Fibroblast of skin of left quadriceps (primary cell): ENCODE measurements at places on chromosomes 13 and 19.

DNA sequence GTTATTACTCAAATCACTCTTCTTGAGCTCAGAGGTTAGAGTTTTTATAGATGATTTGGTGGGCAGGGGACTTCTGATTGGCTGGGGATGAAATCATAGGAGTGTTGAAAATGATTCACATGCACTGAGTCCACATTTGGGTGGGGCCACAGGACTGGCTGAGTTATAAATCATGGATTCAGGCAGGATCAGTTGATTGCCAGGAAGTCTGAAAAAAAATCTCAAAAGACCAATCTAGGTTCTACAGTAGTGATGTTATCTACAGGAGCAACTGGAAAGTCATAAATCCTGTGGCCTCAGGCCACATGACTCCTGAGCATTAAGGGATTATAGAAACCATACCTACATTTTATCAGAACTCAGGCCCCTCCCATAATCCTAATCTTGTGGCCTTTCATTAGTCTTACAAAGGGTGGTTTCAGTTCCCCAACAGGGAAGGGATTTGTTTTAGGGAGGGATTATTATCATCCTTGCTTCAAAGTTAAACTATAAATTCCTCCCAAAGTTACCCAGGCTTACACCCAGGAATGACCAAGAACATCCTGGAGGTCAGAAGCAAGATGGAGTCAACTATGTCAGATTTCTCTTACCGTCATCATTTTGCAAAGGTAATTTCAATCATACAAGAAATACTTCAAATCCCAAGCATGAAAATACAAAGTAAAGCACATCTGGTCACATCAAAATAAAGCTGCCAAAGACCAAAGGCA is 5.6 kb upstream of the CCDC70 start:
- no peak for DNase-seq

DNA sequence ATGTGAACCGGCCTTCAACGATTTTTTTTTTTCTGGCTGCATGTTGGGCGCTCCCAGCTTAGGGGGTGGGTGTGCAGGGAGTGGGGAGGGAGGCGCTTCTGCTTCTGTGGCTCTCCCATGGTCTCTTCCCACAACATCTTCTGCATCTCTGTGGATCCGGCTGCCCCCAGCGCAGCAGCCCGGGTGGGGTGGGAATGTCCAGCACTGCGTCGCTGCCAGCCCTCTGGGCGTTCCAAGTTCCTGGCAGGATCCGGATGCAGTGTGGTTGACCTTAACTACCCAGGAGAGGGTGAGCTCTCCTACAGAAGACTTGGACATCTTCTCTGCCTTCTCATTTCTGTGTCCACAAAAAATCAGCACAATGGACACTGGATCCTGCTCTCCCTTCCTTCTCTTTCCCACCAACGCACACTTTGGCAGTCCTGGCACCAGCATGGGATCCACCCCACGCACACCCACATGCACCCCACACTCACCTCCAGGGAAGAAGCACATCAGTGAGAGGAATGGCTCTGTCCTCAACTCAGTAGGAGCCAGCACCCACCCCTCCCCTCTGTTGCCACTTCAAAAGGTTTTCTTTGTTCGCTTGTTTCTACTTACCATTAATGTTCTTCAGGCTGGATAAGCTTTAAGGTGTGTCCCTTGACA is 177.3 kb downstream of the COL4A1 start:
- DNase-seq = no peak

GRCh38 chr13:28379371-28380083 is 115.4 kb downstream of the FLT1 start:
- no peak for DNase-seq

DNA sequence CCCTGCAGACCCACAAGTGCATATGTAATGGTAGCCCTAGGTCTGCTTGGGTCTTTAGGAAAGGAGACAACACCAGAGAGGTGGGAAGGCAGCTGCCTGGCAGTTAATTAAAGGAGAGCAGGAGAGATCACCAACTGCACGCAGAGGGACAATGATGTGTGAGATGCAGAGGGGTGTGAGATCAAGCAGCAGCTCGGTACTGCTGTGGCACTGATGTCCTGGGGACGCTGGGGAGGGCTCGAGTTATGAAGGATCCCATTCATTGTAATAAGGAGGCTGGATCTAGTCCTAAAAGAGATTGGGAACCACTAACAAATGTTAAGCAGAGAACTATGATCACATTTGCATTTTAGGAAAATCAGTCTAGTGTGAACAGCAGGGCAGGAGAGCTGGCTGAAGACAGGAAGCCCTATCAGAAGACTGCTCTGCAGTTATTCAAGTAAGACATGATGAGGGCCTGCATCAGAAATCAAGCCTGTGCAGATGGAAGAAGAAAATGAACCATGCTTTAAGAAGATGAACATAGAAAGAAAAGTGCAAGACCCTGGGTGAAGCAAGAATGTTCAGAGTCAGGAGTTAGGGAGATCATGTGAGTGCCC is 80.4 kb downstream of the DLEU7 start:
- no peak for DNase-seq

GRCh38 chr19:39167461-39168257 is 29.1 kb upstream of the NCCRP1 start:
- no peak for DNase-seq

DNA sequence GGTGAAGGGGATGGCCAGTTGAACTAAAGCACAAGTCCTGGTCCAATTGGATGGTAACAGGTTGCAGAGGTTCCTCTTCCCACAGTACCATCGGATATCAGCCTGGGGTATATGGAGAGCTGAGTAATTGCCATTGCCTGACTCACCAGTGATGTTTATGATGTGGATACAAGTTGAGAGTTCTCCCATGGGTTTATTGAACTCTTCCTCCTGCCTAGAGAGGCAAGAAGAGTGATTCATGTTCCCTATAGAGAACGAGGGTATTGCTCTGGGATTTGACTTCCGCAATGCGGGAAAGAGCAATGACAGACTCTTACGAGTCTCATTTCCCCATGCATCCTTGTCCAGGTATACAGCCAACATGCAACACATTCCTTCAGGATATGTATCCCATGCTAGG is 111.3 kb upstream of the PCDH9 start:
- peak; percentile 4 for DNase-seq

DNA sequence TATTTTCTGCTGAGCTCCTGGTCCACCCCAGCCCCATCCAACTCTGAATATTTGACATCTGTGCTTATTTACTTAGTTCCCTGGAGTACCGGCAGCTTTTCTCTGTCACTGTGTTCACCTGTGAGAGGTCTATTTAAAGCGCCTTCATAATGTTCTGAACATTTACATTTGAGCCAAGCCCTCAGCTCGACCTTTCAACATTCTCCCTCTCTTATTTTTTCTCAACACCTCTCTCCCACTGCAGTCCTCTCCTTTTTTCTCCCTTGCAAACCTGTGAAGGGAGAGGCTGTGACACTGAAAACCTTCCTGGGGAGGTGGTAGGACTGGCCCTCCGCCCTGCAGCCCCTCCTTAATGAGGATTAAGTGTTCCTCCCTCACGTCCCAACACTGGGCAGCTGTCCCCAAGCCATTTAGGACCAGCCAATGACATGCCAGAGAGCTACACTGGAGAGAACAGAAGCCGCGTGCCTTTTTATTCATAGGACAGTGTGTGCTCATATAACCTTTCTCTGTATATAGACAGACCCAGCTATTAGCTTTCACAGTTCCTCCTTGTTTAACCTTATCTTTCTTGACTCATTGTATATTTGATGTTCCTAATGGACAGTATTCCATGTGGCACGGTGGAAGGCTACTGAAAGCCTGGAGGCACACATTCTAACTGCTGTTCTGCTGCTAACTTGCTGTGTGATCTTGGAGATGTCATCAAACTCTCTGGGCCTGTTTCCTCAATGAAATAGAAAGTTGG is 134.8 kb downstream of the NUFIP1 start:
- DNase-seq = no peak

- no peak for DNase-seq
These were observed 1784.6 kb downstream of the SLITRK5 start for GRCh38 chr13:89455741-89456140.

DNA sequence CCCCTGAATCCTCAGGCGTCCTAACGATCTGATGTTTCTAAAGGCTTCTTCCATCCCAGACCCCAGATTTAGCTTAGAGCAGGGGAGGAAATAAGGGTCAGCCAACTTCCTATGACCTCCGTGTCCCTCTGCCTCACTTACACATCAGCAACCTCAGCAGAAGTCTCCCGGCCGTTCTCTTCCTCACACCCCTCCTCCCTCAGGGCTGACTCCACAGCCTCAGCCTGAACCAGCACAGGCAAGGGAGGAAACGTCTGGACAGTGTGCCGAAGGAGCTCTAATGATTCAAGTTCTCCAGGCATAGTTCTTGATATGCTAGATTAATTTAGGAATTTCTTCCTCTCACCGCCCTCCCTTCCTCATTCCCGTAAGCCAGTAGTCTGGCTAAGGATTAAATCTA is 121.4 kb downstream of the NUFIP1 start:
- no peak for DNase-seq

- no peak for DNase-seq
These were observed 26.0 kb downstream of the SHISA2 start for GRCh38 chr13:26025771-26026170.

DNA sequence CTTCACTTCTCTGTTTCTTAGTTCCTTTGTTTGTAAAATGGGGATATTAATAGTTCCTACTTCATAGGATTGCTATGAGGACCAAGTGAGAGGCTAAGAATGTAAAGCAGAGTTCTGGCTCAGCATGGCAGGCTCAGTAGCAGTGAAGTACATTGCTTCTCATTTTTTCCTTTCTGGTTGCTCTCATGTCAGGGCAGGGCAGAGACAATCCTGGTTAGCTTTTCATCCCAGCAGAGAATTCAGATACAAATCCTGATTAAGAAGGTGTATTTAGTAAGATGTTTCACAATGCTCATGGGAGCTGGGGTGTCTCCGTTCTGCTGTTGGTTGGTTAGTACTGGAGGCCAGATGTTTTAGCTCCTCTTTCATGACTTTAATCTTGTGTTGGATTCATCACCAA is 42.9 kb downstream of the WASF3 start:
- DNase-seq = peak; percentile 66

GRCh38 chr13:59982631-59983382 is 180.9 kb downstream of the DIAPH3 start:
- no peak for DNase-seq

DNA sequence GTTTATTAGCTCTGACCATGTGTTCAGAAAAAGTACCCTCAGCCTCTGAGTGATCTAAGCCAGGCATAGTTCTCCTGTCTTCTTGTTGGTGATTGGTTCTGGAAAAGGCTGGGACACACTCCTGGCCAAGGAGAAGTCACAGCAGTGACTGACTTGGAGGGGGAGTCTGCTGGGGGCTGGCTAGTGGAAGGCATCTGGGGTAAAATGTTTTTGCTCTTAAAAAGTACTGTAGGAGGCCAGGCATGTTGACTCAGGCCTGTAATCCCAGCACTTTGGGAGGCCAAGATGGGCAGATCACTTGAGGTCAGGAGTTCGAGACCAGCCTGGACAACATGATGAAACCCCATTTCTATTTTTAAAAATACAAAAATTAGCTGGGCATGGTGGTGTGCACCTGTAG is 21.7 kb downstream of the FAM187B start:
- DNase-seq = no peak

- DNase-seq = no peak
These were observed 5.6 kb downstream of the MAN2B1 start for GRCh38 chr19:12660980-12661379.

GRCh38 chr13:110921695-110922094 is 6.8 kb upstream of the ANKRD10 start:
- DNase-seq = no peak

- DNase-seq = peak; percentile 4
These were observed 269.3 kb upstream of the MIR17HG start for GRCh38 chr13:91078093-91078679.

DNA sequence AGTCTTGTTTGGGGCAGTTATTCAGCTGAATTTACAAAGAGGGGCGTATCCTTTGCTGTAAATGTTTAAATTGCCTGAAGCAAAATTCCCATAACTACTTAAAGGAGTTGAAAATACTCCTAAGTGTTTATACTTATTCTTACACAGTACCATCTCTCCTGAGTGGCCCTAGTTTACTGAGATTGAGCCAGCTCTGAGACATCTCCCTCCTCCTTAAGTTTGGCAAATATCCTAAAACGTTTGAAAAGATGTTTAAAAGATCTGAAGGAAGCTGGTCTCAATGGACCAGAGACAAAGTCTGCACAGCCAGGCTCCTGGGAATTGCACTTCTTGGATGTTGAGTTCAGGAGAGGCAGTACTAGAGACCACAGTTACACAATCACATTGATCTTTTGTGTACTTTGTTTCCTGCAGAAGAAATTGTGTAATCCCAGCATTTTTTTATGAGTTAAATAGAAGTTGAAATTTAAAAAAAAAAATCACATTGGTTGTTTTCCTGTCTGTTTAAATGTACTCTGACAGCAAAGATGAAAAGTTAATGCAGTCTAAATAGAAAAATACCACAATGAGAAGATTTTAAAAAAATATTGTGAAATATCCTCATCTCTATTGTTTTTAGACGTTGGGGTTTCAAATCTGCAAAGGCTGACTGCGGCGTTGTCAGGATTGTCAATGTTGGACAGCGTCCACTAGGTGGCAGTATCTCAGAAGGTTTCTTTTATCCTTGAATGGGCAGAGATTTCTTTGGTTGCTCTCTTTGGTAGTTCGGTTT is 20.7 kb downstream of the TNFSF11 start:
- DNase-seq = peak; percentile 85
